ENCODE measurements at places on chromosomes 7 and 10.

GRCh38 chr7:129469930-129470329, 32.4 kb upstream of the SMKR1 start:
- DNase-seq: no peak

- no peak for DNase-seq
These were observed 684.6 kb downstream of the MAGI2 start for GRCh38 chr7:78768859-78769258.

GRCh38 chr10:89785095-89785494, 83.7 kb downstream of the KIF20B start:
- DNase-seq: no peak

DNA sequence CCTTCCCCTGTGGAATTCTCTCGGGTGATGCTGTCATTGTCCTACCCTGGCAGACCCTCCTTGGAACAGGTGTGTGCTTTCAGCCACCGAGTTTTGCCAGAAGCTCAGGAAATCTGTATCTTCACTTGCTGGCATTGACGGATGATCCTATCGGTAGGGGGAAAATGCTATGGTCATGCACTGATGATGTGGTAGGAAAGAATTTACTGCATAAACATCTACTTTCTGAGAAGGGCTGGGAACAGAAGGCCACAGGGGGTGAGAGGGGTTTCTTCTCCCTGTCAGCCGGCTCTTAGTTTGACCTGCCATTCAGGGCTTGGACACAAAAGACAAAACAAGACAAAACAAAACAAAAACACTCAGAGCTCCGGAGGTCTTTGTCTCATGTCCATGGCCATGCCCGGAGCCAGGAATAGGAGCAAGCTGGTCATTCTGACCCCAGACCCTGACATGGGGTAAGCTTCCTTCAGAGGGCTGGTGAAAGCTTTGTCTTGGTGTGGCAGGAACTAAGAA, 43.6 kb upstream of the CARD11 start:
- DNase-seq: no peak

DNA sequence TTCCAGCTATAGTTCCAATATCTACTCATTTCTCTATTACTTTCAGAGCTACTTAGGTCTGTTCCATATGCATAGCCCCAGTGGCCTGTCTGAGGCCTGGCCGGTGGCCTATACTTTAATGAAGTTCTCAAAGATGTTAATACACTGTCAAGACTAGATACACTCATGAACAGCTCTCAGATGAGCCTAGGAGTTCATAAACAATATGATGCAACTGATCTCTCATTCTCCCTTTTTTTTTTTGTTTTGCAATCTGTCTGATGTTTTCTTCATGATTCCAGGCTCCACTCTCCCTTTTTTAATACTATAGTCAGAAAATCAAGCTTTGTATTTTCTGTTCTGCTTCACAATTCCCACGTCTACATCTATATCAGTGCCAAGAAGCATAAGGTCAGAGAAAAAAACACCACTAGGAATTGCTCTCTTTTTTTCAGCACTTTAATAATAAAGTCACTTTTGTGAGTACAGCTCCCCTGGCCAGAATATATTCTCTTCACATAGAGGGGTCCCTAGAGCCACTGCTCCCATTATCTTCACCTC, 321.0 kb downstream of the C7orf25 start:
- no peak for DNase-seq

GRCh38 chr10:27490807-27491206, 13.3 kb upstream of the RAB18 start:
- DNase-seq: no peak

- no peak for DNase-seq
These were observed 78.5 kb downstream of the ETV1 start for GRCh38 chr7:13910805-13911551.

- no peak for DNase-seq
These were observed 758 bp downstream of the TMEM168 start for GRCh38 chr7:112789453-112789816.

GRCh38 chr7:138137423-138138171, 61.3 kb downstream of the AKR1D1 start:
- no peak for DNase-seq

DNA sequence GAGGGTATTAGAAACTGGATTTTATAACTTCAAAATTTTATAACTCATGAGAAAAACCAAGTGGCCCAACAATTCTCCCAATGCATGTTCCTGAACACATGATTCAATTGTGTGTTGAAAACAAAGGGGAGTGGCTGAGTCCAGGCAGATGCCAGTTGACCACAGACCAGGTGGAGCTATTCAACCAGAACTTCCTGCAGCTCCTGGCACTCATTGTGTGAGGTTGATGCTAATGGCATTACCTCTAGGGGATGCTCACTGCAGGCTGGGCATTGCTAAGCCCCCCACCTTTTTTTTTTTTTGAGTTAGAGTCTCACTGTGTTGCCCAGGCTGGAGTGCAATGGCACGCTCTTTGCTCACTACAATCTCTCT, 20.3 kb downstream of the MYOF start:
- DNase-seq: no peak

DNA sequence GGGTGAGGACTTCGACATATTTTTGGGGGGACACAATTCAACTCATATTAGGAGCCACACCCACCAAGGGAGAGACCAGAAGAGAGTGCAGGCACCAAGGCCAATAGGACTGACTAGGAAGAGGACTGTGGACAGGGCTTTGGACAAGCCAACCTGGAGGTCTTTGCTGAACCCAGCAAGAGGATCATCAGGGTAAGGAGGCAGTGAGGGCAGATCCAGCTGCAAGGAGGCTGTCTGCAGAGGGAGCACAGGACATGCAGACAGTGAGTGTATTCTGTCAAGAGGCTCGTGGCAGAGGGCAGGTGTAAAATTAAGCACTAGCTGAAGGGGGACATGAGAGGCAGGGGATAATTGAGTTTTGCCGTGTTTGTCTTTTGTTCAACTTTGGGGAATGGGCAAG, 83.4 kb upstream of the MGMT start:
- no peak for DNase-seq

- DNase-seq: no peak
These were observed 402.0 kb upstream of the ZWINT start for GRCh38 chr10:56763090-56763489.

- no peak for DNase-seq
These were observed 12.6 kb downstream of the GTF2IRD1 start for GRCh38 chr7:74466196-74466813.

- DNase-seq: no peak
These were observed 172.3 kb upstream of the ADO start for GRCh38 chr10:62632071-62632809.

- DNase-seq: no peak
These were observed 94.2 kb downstream of the C10orf90 start for GRCh38 chr10:126576336-126576735.

GRCh38 chr10:71726580-71727104, 7.1 kb upstream of the C10orf105 start:
- DNase-seq: no peak

DNA sequence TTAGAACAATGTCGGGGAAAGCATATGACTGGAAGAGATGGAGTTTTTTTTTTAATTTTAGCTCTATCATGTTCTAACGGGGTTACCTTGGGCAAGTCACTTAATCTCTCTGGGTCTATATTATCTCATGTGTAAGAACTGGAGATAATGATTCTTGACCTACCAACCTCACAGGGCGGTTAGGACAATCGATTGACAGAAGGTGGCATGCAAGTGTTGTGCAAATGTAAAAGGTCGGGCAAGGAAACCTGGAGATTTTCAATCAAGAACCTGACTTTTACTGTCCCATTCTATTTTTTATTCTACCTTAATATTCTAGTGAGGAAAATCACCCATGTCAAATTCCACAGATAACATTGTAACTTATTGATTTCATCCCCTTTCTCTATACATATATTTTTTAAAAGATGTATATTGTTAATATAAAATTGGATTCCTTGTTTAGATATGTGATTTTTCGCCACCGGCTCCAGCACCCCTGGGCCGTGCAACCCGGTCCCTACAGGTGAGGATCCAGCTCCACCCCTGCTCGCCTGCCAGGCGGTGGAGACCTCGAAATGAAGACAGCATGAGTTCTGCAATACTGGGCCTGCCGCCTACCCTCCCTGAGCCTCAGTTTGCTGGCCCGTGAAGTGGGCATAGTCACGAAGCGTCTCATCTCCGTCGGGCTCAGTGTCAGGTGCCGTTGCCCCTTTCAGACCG, 497.6 kb upstream of the PHF14 start:
- no peak for DNase-seq
